ENCODE measurements at places on chromosomes 2 and 18.

DNA sequence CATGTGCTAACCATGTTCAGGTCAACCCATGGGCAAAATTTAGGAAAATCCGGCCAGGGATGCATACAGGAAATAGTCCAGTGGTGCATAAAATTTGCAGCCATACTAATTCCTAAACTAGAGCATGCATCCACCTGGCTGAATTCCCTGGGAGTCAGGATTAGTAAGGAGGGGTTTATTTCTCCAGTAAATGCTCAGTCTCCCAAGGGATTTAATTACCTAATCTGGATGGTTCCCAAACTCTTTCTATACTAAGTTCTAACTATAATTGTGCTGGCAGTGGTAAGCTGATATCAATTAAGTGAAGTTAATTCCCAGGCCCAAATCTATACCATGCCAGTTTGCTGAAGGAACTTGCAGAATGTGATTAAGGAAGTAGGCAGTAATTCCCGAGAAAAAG lies 26.2 kb upstream of the EVA1A start:
- no peak for DNase-seq

DNA sequence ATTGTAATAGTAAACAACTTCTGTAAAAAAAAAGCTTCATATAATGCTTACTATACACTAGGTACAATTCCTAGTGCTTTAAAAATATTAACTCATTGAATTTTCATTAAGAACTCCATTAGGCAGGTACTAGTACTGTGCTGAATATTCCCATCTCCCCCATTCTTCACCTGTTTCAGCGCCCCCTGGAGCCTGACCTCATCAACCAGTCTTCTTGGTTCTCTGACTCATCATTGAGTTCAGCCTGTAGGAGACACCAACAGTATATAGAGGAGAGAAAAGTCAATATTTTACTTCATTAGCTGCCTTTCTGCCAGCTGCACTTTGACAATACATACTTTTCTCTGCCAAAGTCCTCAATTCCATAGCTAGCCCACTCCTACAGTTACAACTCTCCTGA lies 1009.9 kb upstream of the KLHL29 start:
- no peak for DNase-seq

DNA sequence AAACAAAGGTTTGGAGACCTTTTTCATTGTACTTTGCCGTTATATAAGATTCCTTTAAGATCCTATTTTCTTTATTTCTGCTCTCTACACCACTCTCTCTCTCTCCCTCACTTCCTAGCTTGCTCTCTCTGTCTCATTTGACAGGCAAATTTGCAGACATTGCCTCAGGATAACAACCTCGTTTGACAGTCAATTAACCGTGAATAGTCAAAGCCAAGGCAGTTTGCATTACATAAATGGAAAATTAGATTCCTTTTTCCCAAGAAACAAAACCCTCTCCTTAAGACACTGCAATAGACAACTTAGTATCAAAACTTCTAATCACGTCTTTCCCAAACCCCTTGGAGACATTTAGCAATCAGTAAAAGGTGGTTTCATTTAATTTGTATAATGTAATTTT lies 7.4 kb downstream of the SKOR2 start:
- no peak for DNase-seq

DNA sequence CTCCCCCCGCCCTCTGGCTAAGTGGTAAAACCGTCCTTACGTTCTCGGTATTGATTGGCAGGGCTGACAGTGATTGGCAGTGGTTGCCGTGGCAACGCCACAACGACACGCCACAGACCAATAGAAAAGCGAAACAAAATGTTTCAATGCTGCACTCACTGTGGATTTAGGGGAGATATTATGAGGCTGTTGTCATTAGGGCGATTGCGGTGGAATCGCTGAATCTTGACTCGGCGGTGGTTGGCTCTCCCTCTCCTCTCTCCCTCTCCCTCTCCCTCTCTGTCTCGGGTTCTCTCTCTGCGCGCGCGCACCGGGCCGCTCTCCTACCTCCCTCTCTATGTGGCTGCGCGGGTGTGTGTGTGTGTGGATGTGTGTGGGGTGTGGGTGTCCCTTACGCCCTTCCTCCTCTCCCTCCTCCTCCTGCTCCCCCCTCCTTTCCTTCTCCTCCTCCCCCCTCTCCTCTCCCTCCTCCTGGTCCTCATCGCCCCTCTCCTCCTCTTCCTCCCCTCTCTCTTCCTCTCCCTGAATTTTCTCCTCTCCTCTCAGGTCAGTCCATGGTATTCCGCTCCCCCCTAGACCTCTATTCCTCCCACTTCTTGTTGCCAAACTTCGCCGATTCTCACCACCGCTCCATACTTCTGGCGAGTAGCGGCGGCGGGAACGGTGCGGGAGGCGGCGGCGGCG lies at the start of gene SIX3:
Gene SIX3 (plus strand): TSS at position 152 of the 684 bp plus-strand sequence. CDS start 403 bp downstream, at position 555.
- DNase-seq: peak; percentile 62

DNA sequence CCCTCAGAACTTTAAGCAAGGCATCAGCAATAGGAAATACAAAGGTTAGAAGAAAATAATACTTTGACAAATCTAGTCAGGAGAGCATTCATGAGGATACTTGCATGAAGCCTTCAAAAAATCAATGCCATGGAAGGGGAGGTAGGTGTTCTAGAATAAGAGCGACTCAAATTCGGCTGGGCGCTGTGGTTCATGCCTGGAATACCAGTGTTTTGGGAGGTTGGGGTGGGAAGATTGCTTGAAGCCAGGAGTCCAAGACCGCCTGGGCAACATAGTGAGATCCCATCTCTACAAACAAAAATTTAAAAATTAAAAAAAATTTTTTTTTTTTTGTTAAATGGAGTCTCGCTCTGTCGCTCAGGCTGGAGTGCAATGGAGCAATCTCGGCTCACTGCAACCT lies 21.8 kb downstream of the GBX2 start:
- no peak for DNase-seq

Measured in NCI-H510A (cell line).